ENCODE measurements at places on chromosomes 16 and 17. TPM values are rescaled to one million over a fixed set of nuclear protein-coding genes. Genes with fewer than 3 reads are reported as not detected.

DNA sequence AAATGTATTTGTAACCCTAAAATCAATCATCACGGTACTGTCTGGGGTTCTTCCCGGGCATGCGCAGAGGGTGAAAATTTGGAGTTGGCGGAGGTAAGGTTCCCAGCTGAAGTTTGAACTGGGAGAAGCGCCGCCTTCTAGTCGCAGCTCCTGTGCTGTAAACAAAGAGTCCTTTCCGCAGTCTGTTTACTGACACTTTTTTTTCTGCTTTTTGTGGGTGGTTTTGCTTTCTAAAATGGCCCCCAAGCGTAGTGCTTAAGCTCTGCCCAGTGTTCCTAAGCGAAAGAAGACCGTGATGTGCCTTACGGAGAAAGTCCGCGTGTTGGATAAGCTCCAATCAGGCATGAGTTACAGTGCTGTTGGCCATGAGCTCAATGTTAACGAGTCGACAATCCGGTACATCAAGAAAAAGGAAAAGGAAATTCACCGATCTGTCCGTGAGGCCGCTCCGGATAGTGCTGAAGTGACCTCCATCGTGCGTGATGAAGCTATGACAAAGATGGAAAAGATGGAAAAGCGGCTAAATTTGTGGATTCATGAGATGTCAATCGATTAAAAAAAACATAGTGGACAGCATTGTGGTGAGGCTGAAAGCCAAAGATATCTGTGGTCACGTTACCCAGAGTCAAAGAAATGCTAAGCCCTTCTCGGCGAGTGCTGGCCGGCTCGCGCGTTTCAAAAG is 570 bp upstream of the CFDP1 start:
- H3K4me3 ChIP-seq = peak overlapping the region; percentile 89
- H3K4me1 ChIP-seq = peaks cover 30% of the 10 kb centered on the region
- H3K27ac ChIP-seq = peak overlapping the region; percentile 96
- peaks cover 16% of the 10 kb centered on the region for H3K36me3 ChIP-seq

DNA sequence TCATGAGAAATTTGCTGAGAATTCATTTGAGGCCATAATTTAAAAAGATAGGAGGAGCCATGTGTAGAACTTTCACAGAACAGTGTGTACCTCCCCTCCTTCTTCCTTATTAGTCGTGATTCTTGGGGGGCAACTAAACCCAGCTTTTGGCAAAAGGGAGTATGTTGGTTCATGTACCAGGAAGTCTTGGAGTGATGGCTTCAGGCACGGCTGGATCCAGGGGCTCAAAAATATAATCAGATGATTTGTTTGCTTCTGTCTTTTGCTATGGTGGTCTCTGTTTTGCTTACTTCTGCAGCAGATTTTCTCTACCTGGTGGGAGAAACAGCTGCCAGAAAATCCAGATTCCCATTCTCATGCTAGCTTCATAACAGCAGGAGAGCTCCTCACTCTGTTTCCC is 629.9 kb downstream of the MAF start:
- DNase-seq = no peak
- no peak overlapping the region for H3K4me3 ChIP-seq
- no peak overlapping the region for H3K27ac ChIP-seq
- no peaks in the 10 kb centered on the region for H3K27me3 ChIP-seq
- no peaks in the 10 kb centered on the region for H3K4me1 ChIP-seq

DNA sequence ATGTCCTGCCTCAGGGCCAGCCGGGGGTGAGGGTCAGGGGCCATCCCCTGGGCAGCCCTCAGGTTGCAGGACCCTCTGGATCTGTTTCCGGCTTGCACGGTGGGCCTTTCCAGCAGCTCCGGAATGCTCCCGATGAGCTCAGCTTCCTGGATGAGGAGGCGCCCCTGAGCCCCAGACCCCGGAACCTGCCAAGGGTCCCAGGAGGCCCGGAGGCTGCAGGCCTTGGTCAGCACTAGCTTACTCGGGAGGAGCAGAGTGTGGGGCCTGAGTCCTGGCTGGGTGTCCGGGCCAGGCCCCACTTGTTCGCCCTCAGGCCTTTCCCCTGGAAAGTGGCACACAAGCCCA is 7.6 kb upstream of the C1QTNF8 start:
- H3K27me3 ChIP-seq = peaks cover 8% of the 10 kb centered on the region
- H3K4me3 ChIP-seq = no peak overlapping the region
- no peak overlapping the region for H3K27ac ChIP-seq
- H3K36me3 ChIP-seq = no peaks in the 10 kb centered on the region

GRCh38 chr17:46753776-46754175 is 64.7 kb downstream of the WNT3 start:
- no peak for DNase-seq
- peaks cover 25% of the 10 kb centered on the region for H3K4me1 ChIP-seq
- H3K4me3 ChIP-seq = no peak overlapping the region

Gene NR1D1
- 15.8 TPM for total RNA-seq

DNA sequence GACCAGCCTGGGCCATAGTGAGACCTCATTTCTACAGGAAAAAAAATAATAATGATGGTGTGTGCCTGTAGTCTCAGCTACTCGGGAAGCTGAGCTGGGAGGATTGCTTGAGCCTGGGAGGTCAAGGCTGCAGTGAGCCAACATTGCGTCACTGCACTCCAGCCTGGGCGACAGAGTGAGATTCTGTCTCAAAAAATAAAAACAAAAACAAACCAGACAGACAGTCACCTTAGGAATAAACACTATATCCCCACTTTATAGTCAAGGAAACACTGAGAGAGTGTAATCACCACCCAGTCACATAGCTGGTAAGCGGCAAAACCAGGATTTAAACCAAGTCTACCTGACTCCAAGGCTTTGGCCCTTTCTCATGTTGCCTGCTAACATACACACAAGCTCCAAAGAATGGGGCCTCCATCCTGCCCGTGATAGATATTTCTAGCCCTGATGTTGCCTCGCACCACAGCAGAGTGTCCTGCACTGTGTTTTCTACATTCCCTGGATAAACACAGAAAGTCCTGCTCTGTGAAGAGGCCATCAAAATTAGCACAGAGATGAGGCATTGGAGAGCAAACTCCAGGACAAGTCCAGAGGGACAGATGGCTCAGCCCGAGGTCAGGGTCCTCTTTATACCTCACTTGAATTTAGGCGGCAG is 66.1 kb upstream of the SMURF2 start:
- H3K36me3 ChIP-seq = no peaks in the 10 kb centered on the region
- DNase-seq = peak; percentile 40
- peak overlapping the region; percentile 84 for H3K27ac ChIP-seq
- H3K4me1 ChIP-seq = peaks cover 70% of the 10 kb centered on the region

Gene EFCAB5
- total RNA-seq = 0.18 TPM

Gene CNP
- total RNA-seq = 110 TPM

- H3K27me3 ChIP-seq = peaks cover 4% of the 10 kb centered on the region
- H3K36me3 ChIP-seq = peaks cover 13% of the 10 kb centered on the region
- H3K4me1 ChIP-seq = peaks cover 13% of the 10 kb centered on the region
- no peak overlapping the region for H3K4me3 ChIP-seq
- no peak overlapping the region for H3K27ac ChIP-seq
Measured at GRCh38 chr17:13765701-13766100, 164.0 kb upstream of the HS3ST3A1 start.

- no peaks in the 10 kb centered on the region for H3K4me1 ChIP-seq
- DNase-seq = no peak
- no peak overlapping the region for H3K4me3 ChIP-seq
- no peaks in the 10 kb centered on the region for H3K27me3 ChIP-seq
- no peaks in the 10 kb centered on the region for H3K36me3 ChIP-seq
Measured at GRCh38 chr16:62149631-62150030, 113.4 kb upstream of the CDH8 start.

GRCh38 chr17:27454089-27454488 is 2.2 kb upstream of the KSR1 start:
- H3K4me3 ChIP-seq = no peak overlapping the region
- H3K27ac ChIP-seq = no peak overlapping the region
- peaks cover 16% of the 10 kb centered on the region for H3K27me3 ChIP-seq
- H3K4me1 ChIP-seq = peaks cover 17% of the 10 kb centered on the region
- H3K36me3 ChIP-seq = no peaks in the 10 kb centered on the region

Gene PLK1
- total RNA-seq = 37.9 TPM

- H3K4me1 ChIP-seq = no peaks in the 10 kb centered on the region
- DNase-seq = no peak
- H3K36me3 ChIP-seq = no peaks in the 10 kb centered on the region
- H3K27me3 ChIP-seq = peaks cover 22% of the 10 kb centered on the region
Measured at GRCh38 chr16:67397036-67397801, 3.9 kb upstream of the TPPP3 start.

GRCh38 chr17:1683459-1683858 is 1.2 kb downstream of the PRPF8 start:
- H3K4me1 ChIP-seq = peaks cover 27% of the 10 kb centered on the region
- H3K4me3 ChIP-seq = peak overlapping the region; percentile 99
- H3K36me3 ChIP-seq = peaks cover 50% of the 10 kb centered on the region
- no peak for DNase-seq
- peaks cover 3% of the 10 kb centered on the region for H3K27me3 ChIP-seq
- peak overlapping the region; percentile 98 for H3K27ac ChIP-seq

Gene SCARF1
- 0.15 TPM for total RNA-seq

- no peaks in the 10 kb centered on the region for H3K27me3 ChIP-seq
- H3K4me3 ChIP-seq = peak overlapping the region; percentile 83
- peak; percentile 93 for DNase-seq
- H3K27ac ChIP-seq = peak overlapping the region; percentile 96
- peaks cover 42% of the 10 kb centered on the region for H3K4me1 ChIP-seq
- H3K36me3 ChIP-seq = no peaks in the 10 kb centered on the region
Measured at GRCh38 chr17:67390646-67391361, 13.7 kb downstream of the PITPNC1 start.

DNA sequence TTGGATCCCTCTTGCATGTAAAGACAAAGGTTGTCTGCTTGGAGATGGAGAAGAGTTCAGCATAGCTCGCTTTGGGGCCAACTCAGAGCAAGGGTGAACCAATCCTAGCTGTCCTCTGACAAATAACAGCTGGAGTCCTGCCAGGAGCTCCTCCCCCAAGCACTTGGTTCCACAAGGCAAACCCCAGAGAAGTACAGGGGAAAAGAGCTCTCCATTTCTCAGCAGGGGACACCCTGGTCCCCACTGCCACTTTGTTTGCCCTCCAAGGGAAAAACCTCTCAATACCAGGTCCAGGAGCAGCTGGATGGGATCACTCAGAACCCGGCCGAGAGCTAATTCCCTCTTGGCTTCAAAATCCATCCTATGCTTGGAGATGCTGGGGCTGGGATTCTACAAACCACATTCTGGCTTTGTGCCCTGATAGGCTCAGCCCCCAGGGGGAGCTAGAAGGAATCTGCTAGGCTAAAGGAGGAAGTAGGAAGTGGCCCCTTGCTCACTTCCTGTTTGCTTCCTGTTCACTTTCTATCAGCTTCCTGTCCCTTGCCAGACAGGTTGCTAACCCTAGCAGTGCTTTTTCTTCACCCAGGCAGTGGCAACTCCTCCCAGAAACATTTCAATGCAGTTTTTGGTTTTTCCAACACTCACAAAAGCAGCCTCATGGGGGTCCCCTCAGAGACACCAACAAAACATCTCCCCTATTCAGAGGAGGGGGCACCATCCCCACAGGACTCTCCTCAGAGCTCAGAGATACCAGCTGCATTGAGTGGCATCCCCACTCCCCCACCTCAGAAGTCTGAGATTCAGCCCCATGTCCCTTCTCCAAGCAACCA is 30.7 kb downstream of the CDRT4 start:
- no peak overlapping the region for H3K4me3 ChIP-seq
- peaks cover 22% of the 10 kb centered on the region for H3K4me1 ChIP-seq
- DNase-seq = no peak
- H3K27ac ChIP-seq = peak overlapping the region; percentile 22
- peaks cover 20% of the 10 kb centered on the region for H3K36me3 ChIP-seq
- no peaks in the 10 kb centered on the region for H3K27me3 ChIP-seq

DNA sequence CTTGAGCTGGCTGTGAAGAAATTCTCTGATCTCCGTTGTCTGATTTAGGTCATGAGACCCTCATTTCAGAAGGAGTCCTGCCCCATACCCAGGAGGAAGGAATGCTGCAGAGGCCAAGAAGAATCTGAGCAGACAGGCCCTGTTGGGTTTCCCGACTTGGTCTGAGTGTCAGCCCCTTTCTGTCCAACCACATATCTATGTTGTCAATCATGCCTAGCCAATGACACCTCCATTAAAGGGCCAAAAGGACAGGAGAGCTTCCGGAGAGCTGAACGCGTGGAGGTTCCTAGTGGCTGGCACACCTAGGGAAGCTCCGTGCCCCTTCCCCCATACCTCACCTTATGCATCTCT is 37.8 kb downstream of the PIMREG start:
- peaks cover 44% of the 10 kb centered on the region for H3K27me3 ChIP-seq
- no peaks in the 10 kb centered on the region for H3K36me3 ChIP-seq
- no peak overlapping the region for H3K27ac ChIP-seq
- no peak overlapping the region for H3K4me3 ChIP-seq
- no peaks in the 10 kb centered on the region for H3K4me1 ChIP-seq

DNA sequence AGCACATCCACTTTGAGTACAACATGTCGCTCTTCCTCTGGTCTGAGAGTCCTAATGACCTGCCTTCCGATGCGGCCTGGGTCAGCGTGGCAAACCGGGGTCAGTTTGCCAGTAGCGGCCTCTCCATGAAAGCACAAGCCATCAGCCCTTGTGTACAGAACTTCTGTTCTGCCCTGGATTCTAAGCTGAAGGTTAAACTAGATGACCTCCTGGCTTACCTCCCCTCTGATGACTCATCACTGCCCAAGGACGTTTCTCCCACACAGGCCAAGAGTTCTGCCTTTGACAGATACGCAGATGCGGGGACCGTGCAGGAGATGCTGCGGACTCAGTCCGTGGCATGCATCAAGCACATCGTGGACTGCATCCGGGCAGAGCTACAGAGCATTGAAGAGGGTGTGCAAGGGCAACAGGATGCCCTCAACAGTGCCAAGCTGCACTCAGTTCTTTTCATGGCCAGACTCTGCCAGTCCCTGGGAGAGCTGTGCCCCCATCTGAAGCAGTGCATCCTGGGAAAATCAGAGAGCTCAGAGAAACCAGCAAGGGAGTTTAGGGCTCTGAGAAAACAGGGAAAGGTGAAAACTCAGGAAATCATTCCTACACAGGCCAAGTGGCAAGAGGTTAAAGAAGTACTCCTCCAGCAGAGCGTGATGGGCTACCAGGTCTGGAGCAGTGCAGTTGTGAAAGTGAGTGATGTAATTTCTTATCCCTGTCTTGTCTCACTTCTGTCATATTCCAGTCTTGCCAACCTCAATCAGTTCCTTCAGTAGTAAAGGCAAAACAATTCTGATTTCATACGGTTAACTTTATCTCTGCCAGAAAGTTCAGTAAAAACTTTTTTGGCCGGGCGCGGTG is 8.6 kb downstream of the COG1 start:
- no peak overlapping the region for H3K4me3 ChIP-seq
- peak overlapping the region; percentile 54 for H3K27ac ChIP-seq
- DNase-seq = no peak
- peaks cover 33% of the 10 kb centered on the region for H3K4me1 ChIP-seq

Gene ST6GALNAC2
- total RNA-seq = not detected

Data from HFFc6 (cell line).